Activated CD8-positive, alpha-beta memory T cell treated with anti-CD3 and anti-CD28 coated beads for 1 hour (primary cell): ENCODE measurements at places on chromosomes 4 and X.

- DNase-seq = no peak
Observed at GRCh38 chr4:164856396-164856795, 20.6 kb upstream of the APELA start.

GRCh38 chr4:154452798-154453346, 38.7 kb downstream of the DCHS2 start:
- no peak for DNase-seq

DNA sequence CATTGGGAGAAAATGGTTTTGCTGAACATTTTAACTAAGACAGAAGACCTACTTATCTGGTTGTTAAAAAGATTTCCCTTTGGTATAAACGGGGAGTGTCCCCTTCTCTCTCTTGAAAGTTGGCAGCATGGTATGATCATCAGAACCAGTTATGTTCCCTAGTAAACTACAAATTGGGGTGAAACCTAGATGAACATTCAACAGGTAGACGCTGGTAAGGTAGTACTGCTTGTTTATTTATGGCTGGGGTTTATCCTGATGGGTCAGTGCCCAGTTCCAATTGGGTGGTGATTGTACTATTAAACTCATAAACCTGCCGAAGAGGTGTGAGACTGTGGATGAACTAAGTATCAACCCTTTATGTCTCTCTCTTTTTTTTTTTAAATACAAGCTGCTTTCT, 100.5 kb downstream of the MBNL3 start:
- no peak for DNase-seq

GRCh38 chr4:37656649-37657048, 29.5 kb downstream of the RELL1 start:
- no peak for DNase-seq

- no peak for DNase-seq
Observed at GRCh38 chrX:97132664-97133415, 249.1 kb downstream of the RPA4 start.

DNA sequence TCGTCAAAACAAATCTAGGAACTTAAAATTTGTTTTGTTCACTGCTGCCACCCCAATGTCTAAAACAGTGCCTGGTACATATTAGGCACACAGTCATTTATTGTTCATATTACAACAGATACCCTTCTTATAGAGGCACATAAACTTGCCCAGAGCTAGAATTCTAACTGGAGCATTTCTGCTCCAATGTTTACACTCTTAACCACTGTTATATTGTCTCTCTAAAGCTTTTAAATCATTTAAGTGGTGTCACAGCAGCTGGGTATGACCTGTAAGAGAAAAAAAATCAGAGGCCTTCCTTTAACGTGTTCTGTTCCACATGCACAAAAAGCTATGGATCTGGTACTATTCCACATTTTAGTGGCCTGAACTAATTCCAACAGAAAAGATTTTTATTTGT, 3.0 kb downstream of the UBE2D3 start:
- no peak for DNase-seq

DNA sequence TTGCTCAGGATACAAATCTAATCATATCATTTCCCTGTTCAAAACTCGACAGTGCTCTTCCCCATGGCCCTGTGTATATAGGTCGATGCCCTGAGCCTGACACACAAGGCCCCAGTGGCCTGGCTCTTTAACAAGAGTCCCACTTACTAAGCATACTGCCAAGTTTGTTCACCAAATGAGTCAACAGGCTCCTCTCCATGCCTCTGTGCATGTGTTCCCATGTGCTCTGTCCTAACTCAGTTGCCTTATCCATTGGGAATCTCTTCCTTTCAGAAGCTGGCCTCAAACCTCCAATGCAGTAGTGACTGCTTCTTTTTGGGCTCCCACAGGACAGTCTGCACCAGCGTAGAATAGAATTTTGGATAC, 18.9 kb upstream of the CXCR3 start:
- DNase-seq = no peak

- no peak for DNase-seq
Observed at GRCh38 chrX:140502491-140503237, 2.2 kb downstream of the SOX3 start.

DNA sequence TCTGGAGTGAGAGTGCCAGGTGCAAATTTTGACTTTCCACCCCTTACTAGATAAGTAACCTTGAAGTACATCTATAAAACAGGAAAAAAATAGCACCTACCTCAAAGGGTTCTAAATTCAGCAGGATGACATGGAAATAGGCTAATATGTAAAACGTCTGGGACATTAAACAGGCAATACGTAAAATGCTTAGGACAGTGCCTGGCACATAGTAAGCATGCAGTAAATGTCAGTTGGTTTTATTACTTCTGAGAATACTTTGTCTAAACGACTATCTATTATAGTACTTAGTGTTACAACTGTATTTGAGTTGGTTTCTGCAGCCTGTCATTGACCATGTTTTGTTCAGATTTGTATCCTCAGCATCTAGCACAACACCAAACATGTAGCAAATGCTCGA, 70.8 kb downstream of the ARX start:
- DNase-seq = no peak

DNA sequence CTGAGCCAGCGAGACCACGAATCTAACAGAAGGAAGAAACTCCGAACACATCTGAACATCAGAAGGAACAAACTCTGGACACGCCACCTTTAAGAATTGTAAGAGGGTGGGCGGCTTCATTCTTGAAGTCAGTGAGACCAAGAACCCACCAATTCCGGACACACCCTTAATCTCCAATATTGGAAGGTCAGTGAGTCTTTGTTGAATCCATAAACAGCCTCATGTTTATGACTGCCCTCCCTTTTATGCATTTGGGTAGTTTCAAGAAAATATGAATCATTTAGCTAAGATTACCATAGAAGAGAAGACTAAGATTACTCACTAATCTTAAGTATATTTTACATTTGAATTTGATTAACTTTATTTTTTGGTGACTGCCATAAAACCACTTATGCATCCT, 48.5 kb downstream of the VCX2 start:
- no peak for DNase-seq

DNA sequence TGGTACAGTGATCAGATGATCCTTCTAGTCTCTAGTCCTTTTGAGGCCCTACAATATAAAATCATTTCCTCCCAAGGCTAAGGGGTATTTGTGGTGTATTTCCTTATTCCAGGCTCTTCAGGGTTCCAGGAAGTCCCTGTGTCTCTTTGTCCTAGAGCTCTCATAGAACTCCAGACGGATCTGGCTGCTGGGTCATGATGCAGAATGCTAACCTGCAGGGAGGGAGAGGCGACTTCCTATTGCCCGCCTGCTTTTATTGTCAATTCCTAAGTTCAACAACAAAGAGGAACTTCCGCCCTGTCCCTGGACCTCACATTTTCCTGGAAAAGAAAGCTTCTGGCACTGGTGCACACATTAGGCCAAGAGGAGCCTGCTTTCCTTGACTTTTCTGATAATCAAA, 45.9 kb upstream of the ZNF827 start:
- no peak for DNase-seq

DNA sequence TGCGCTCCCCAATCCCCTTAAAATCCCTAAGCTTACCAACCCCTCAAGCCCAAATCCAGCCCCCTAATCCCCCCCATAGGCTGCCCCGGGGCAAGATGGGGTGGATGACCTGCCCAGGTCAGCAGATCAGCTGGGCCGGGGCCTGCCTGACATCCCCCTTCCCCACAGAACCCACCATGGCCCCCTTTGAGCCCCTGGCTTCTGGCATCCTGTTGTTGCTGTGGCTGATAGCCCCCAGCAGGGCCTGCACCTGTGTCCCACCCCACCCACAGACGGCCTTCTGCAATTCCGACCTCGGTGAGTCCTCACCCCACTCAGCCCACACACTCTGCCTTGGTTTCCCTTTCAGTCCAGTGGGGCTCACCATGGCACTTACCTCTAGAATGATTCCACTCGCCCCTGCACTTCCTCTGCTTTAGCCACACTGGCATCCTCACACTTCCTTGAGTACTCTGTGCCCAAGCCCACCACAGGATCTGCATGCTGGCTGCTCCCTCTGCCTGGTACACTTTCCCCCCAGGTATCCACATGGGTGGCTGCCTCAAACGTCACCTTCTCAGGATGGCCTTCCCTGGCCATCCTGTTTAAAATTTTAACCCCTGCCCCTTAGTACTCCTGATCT, 1.1 kb downstream of the TIMP1 start:
- DNase-seq = no peak

DNA sequence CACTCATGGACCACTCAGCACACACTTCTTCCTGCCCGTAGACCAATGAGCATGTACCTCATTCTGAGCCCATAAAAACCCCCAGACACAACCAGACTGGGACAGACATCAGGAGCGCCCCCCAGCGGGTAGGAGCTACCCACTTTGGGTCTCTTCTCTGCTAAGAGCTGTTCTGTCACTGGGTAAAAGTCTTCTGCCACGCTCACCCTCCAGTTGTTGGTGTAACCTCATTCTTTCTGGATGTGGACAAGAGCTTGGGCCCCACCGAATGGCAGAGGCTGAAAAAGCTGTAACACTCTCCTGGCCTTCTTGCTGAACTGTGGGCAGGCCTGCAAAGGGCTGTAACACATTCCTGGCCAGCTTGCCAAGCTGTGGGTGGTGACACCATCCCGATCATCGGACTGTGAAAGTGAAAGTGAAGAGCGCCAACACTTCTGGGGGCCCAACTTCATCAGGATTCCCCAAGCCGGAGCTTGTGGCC, 137.6 kb downstream of the TECRL start:
- DNase-seq = no peak
